ENCODE measurements at places on chromosomes 6 and 20.

GRCh38 chr6:133275213-133275612 lies 34.1 kb downstream of the EYA4 start:
- no peak for DNase-seq

GRCh38 chr6:68693271-68693670 lies 58.2 kb downstream of the ADGRB3 start:
- DNase-seq: no peak

GRCh38 chr6:40722553-40723258 lies 135.5 kb upstream of the LRFN2 start:
- DNase-seq: no peak

- DNase-seq: no peak
Observed at GRCh38 chr20:62466072-62466760, 9.6 kb downstream of the GATA5 start.

DNA sequence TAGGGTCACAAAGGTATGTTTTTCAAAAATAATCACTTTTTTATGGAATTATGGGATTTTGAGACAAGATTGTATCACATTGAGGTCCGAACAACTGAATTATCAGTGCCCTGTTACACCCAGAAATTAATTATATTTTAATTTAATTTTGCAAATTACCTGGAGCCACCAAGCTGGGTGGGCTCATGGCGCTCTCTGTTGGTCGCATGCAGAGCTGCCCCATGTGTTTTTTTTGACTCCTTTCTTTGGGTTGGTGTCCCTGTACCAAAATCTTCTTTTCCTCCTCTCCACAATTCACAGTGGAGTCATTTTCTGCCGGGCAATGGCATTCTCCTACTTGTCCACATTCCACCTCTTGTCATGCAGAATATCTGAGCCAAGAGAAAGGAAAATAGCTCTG lies 38.9 kb upstream of the FRMD1 start:
- no peak for DNase-seq

- no peak for DNase-seq
Observed at GRCh38 chr6:107066697-107067659, 39.0 kb downstream of the MTRES1 start.

GRCh38 chr6:164396071-164397047 lies 913.0 kb downstream of the C6orf118 start:
- DNase-seq: no peak

Data from DMS79 treated with DMSO at 0.1 percent for 48 hours (cell line).